NCI-H510A (cell line): ENCODE measurements at places on chromosomes 2 and 18.

GRCh38 chr2:236629961-236630872 lies 60.6 kb downstream of the ACKR3 start:
- DNase-seq, result no peak

GRCh38 chr2:170218456-170218855 lies 40.5 kb downstream of the MYO3B start:
- peak; percentile 72 for DNase-seq

- no peak for DNase-seq
Observed at GRCh38 chr18:55588870-55589595, 1.0 kb upstream of the TCF4 start.

GRCh38 chr2:170862286-170862902 lies 45.7 kb downstream of the GAD1 start:
- DNase-seq, result no peak

DNA sequence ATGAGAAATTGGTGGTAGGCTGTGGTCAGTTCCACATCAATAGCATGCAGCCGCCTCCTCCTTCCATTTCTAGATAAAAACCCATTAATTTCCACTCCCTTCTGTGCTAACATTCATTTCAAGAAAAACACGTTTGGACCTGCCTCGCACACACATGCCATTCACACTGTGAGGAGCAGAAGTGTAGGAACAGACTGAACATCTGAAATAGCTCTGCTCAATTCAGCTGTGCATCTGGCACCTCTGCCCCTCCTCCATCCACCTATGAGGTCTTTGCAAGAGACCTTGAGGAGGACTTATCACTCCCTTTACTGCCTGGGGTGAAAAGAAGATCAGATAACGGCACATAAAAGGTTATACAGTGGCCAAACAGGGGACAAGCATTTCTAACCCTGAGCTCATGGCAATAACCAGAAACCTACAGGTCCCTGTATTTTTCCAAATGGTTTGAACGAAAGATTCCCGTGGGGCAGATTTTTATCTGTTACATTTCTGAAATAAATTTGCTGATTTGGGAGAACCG lies 30.8 kb upstream of the LRP2 start:
- DNase-seq, result no peak

DNA sequence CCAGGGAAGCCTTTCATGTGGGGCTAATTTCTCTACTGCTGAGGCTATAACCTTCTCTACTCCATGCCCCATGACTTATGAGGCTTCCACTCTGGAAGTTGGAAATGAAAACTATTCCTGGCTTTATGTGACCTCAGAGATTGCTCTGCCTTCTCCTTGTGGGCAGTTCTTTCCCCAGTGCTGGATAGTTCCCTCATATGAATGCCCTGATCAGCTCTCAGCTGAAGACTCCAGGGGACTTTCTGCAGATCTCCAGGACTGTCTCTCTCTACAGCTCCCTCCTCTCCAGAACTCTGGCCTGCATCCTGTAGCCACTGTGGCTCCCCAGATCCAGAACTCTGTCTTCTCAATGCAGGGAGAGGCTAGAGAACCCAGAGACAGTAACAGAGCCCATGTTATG lies 235.1 kb downstream of the SEPTIN10 start:
- DNase-seq, result no peak

DNA sequence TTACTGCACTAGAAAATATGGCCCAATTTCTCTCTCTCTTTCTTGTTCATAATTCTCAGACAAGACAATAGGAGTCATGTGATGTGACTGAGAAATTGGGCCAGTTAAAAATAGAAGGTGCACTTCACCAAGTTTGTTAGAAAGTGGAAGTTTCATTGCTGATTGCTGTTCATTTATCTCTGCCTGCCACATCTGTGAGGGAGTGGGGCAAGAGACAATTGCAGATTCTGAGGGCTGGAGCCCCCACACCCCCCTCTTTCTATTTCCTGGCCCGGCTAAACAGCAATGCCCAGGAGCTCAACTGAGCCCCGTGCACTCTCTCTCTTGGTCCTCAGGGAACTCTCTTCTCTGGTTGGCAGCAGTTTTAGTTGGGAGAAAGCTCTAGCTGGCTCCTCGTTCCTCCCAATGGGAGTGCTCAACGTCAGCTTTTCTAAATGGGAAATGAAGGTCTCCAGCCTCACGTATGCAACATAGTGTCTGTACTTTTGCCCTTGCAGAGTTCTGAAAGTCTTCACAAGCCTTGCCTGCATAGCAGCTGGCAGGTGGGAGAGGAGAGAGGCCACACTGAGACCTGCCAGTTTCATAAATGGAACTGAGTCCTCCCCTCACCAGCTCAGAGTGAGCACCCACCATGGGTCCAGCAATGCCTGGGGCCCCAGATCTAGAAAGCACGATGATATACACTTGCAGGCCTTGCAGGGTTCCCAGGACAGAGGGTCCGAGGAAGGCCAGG lies 115.7 kb downstream of the MYCN start:
- DNase-seq, result no peak

GRCh38 chr18:73136134-73136533 lies 268.3 kb upstream of the NETO1 start:
- DNase-seq, result no peak

DNA sequence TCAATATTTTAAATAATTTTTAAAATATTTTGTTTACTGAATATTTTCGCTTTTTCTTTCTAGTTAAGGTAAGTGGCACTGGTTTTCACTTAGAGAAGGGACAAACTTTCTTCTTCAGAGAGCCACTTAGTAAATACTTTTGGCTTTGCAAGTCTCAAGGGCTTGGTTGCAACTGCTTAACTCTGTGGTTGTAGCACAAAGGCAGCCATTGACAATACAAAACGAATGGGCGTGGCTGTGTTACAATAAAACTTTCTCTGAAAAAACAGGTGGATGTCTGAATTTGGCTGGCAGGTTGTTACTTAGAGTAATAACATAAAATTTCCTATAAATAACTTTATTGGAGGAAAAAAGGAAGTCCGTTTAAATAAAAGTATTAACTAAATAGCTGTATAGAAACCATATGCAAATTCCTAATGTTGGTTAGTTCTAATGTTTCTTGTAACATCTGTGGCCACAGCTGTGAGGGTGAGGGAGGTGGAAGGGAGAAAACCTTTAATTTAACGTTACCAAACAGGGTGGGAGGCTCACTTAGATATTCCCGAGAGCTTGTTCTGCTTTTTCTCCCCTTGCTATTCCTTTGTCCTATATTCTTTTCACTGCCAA lies 62.4 kb upstream of the TNP1 start:
- DNase-seq, result no peak

GRCh38 chr2:134642938-134643337 lies 75.9 kb downstream of the TMEM163 start:
- DNase-seq, result no peak

DNA sequence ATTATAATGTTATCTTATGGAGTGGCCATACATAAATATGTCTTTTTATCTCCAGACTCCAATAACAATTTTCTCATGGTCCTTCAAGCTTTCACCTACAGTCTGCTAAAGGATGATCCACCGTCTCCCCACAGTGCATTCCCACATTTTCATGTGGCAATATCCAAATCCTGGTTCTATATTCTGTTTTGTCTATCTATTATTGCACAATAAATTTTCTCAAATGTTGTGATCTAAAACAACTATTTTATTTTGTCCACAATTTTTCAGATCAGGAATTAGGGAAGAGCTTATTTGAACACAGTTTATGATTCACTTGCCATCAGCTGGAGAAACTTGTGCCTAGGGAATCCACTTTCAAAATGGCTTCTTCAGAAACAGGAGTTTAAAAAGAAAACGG lies 614.4 kb upstream of the TMEFF2 start:
- DNase-seq, result no peak

GRCh38 chr2:112712465-112712864 lies 8.4 kb upstream of the NT5DC4 start:
- DNase-seq, result no peak

- no peak for DNase-seq
Observed at GRCh38 chr18:13831864-13832508, 8.0 kb downstream of the MC5R start.

DNA sequence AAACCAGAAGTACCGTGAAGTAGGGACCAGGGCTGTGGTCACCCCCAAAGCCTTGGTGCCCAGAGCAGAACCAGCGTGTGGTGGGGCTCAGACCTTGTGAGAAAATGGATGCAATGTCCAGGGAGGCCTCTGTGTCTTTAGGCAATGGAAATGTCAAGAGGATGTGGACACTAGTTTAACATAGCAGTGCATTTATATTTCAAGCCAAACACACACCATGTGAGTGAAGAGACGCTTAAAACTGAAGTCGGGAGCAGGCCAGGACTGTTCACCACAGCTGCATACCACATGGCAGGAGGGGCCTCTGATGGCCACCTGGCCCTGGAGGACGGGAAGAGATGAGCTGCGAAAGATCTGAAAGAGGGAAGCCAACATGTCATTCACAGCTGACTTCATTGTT lies 87.3 kb upstream of the LDLRAD4 start:
- DNase-seq, result no peak

- DNase-seq, result no peak
Observed at GRCh38 chr2:130183512-130184373, 1.7 kb downstream of the MZT2B start.

DNA sequence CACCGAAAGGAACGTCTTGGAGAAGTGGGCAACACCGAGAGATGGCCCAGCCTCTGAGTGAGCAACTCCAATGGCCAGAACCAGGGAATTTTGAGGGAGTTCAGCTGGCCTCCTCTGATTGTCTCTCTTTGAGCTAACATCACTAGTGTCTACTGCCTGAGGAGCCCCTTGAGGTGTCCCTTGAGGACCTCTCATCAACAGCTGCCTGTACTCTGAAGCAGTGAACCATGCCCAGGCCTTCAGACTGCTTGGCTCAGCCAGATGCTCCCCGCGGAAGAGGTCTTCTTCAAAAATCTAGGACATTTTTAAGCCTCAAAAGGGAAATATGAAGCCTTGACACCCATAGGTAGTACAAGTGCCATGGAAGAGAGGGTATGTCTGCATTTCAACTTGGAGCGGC lies 430.4 kb downstream of the TXNL1 start:
- no peak for DNase-seq

GRCh38 chr2:31347750-31348149 lies 66.8 kb downstream of the XDH start:
- DNase-seq, result no peak

- DNase-seq, result no peak
Observed at GRCh38 chr18:55444536-55444935, 143.5 kb downstream of the TCF4 start.

DNA sequence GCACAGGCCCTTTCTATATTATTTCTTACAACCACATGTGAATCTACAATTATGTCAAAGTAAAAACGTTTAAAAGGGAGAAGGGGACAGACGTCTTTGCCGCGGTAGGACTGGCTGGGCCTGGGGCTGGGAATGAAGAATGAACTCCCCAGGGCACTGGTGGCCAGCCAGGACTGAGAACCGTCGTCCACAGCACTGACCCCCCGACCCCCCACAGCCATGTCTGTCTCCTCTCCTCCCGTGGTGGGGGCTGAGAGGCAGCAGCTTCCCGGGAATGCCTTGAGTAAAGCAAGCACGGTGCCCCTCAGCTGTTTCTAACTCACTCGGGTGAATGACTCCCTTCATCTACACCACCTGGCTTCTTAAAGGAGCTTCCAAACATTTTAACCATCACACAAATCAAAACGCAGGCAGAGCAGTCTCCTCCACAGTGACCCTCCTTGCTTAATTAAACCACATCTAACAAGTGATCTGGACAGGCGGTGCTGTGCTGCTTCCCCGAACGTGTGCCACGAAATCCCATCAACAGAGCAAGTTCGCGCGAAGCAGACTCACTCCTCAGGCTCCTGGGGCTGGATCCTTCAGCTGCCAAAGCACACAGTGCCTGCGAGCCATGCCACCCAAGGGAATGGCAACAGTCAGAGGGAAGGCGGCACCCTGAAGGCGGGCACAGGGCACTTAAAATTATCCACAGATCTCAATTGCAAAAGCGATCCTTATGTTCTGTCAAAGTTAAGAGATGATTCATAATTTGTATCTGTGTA lies 217.7 kb downstream of the EIPR1 start:
- no peak for DNase-seq

- DNase-seq, result no peak
Observed at GRCh38 chr2:50955081-50955480, 76.9 kb downstream of the NRXN1 start.

DNA sequence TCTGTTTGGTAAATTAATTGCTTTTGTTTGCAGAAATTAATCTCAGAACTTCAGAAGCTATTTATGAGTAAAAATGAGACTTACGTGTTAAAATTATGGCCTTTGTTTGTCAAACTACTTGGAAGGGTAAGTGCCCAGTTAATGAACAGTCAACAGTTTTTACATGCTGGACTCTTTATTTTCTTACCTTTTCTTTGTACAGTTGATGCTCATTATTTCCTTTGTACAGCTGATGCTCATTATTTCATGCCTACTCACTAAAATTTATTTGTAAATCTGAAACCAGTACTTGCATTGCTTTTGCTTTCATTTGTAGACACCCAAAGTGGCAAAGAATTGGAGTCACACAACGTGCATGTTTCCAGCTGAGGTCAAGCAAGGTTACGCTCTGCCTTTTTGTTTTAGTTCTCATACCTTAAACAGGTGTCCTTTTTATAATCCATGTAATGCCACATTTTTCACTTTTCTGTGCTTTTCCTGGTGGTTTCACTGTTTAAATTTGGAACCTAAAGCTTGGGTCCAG lies 13.3 kb downstream of the RIF1 start:
- DNase-seq, result no peak

- peak; percentile 9 for DNase-seq
Observed at GRCh38 chr2:72745679-72746368, 80.0 kb downstream of the EXOC6B start.

DNA sequence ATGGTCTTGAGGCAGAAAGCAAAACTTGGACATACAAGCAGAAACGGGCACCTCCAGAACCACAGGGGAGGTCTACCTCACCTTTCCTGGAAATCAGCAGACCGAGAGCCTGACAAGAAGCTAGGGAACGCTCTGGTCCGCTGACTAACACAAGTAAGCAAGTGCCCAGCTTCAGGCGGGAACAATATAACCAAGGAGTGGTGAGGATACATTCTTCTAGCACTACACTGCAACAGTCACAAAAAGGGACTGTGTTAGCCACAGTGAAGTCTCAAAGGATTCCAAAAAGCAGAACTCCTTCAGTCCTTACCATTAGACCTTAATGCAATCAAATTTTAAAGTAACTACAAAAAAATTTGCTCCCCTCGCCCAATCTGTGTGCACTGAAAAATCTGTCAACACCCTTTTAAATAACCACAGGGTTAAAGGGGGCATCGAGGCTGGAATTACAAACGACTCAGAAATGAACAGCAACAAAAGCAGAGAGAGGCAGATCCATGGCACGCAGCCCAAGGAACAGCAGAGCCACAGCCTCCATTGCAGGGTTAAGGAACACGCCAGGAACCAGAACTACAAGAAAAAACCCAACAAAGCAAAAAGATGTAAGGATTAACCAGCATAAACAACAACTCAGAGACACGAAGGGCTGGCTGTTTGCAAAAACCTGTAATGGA lies 7.1 kb downstream of the THAP4 start:
- DNase-seq, result no peak

DNA sequence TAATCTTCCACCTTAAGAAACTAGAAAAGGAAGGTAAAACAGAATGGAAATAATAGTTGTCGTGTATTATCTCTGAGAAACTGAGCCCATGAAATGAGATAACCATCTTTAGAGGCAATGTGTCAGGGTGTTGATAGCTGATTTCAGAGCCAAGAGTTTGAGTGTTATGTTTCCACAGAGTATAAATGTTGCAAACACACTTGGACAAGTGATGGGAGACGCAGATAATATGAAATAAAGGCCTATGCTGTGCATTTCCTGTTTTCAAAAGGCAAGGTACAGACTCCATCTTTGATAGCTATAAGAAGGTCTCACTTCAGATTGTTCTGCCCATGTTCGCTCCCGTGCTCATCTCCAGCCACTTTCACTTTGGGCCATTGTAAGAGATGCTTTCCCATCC lies 25.9 kb upstream of the DNER start:
- DNase-seq, result no peak

- DNase-seq, result no peak
Observed at GRCh38 chr18:23380001-23380550, 73.0 kb upstream of the RIOK3 start.
